ENCODE measurements at places on chromosomes 12 and 14.
A peak's percentile ranks its signal among the peaks of the same experiment; 100 is the strongest.

- no peak for DNase-seq
Observed at GRCh38 chr12:58588770-58589169, 331.5 kb downstream of the LRIG3 start.

GRCh38 chr12:103401421-103401820, 94.3 kb downstream of the C12orf42 start:
- no peak for DNase-seq

- DNase-seq: no peak
Observed at GRCh38 chr14:80005561-80005960, 205.7 kb downstream of the DIO2 start.

DNA sequence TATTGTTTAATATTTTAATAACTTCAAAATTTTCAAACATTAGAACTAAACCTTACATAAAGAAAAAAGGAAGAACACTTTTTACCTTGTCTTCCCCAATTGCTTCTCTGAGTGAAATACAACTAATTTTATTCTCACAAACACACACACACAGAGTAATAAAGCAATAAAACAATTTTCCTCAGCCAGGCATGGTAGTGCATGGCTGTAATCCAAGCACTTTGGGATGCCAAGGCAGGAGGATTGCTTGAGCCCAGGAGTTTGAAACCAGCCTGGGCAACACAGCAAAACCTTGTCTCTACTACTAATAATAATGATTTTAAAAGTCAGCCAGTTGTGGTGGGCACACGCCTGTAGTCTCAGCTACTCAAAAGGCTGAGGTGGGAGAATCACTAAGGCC, 13.1 kb downstream of the PPP1R12A start:
- DNase-seq: no peak

DNA sequence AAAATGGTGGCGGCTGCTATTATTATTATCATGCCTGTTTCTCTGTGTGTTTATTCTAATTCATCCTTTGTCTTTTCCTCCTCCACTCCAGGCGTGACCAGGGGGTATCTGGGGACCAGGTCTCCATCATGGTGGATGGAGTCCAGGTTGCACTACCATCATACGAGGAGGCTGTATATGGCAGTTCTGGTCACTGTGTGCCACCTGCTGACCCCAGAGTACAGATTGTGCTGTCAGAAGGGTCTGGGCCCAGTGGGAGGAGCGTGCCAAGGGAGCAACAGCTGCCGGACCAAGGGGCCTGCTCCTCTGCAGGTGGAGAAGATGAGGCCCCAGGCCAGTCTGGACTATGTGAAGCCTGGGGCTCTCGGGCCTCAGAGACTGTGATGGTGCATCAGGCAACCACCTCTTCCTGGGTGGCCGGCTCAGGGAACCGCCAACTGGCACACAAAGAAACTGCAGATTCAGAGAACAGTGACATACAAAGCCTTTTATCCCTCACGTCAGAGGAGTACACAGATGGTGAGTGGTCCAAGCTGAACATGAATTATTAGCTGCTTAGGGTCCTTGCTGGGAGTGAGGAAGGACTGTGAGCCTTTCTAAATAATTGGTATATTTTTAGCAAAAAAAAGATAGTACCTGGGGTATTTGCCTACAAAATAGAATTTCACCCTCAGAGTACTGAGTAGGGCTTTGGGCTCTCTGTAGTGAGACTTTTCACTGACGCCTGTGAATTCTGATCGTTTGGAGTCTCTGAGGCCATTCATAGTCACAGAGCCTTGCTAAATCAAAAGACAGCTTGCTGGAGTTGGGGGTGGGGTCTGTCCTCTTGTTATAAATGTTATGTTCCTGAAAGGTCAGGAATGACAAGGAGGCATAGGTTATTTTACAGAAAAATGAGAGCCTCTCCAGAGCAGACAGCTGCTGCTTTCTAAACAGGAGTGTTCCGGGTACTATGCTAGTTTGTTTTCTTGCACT, 58.1 kb upstream of the SRSF5 start:
- DNase-seq: peak; percentile 47

DNA sequence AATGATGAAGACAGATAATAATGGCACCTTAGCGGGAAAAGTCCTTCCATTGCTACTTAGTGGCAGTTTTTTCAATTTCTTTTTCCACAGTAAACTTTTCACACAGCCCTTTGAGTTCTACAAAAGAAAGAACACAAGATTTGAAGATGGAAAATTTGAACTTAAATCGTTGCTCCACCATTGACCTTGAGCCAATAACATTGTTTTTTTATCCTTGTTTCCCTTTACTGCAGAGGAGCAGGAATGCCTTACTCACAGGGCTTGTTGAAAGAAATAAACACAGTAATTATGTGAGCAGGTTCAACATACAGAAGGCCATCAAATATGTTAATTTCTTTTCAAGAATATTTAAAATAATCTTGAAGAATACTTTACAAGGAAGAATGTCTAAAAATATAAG, 181.5 kb upstream of the KRR1 start:
- no peak for DNase-seq

DNA sequence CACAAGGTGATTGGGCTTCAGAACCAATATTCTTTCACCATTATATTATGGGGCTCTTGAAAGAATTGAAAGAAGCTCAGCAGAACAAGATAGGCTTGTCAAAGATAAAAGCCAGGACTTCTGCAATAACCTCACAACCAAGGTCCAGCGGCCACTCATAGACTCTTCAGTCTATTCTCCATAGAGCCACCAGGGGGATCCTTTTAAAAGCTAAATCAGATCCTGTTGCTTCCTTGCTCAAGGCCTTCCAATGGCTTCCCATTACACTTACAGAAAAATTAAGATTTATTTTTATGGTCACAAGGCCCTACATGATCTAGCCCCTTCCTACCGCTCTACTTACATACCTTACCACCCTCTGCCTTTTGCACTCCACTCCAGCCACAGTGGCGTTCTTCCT, 169.6 kb downstream of the C12orf42 start:
- DNase-seq: no peak

DNA sequence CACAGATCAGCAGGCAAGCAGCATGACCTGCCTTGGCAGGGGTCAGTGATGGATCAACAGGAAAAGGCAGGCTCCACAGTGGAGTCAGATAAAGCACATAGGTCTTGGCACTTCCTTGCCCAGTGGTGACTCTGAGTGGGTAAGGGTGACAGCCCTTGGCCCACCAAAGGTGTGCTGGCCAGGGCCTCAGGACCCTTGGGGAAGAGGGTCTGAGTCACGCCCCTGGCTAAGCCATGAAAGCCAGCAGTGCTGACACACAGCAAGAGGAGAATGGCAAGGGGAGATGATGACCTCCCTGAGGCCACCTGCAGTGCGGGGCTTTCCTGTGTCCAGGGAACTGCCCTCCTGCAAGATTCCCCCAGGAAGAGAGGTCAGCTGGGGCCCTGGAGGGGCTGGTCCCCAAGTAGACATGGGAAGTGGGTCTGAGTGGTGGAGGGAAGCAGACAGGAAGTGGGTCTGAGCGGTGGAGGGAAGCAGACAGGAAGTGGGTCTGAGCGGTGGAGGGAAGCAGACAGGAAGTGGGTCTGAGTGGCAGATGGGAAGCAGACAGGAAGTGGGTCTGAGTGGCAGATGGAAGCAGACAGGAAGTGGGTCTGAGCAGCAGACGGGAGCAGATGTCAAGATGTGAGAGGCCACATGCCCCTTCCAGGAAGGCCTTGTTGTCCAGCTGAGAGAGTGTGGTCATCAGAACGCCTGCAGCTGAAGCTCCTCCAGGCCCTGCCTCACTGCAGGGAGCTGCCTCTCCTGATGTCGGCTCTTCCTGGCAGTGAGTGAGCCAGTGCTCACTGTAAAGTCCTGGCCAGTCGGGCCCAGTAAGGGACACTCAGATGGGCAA, 34.8 kb downstream of the DIO3 start:
- DNase-seq: no peak

- DNase-seq: no peak
Observed at GRCh38 chr12:105775343-105775742, 363.4 kb downstream of the NUAK1 start.

- DNase-seq: no peak
Observed at GRCh38 chr14:51439896-51440295, 199.8 kb downstream of the TMX1 start.

- no peak for DNase-seq
Observed at GRCh38 chr12:39538679-39539104, 80.9 kb downstream of the ABCD2 start.

- no peak for DNase-seq
Observed at GRCh38 chr12:52037248-52037861, 13.9 kb upstream of the NR4A1 start.

DNA sequence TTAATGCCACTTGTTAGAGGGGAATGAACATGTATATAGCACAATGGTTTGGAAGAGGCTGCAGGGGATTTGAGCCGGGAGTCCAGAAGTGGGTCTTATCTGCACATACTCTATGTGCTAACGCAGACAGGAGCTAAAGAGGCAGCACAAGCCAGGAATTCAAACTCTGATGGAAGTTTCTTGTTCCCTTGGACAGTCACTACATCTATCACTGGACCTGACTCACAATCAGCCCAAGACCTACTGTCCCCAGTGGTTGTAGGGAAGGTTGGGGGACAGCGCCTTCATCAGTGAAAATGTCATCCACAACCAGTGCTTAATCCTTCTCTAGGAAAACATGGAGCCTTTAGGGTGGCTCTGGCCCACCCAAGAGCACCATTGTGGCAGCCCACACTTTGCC, 107.8 kb downstream of the GCH1 start:
- no peak for DNase-seq

- no peak for DNase-seq
Observed at GRCh38 chr12:114998118-114998749, 314.3 kb upstream of the TBX3 start.

DNA sequence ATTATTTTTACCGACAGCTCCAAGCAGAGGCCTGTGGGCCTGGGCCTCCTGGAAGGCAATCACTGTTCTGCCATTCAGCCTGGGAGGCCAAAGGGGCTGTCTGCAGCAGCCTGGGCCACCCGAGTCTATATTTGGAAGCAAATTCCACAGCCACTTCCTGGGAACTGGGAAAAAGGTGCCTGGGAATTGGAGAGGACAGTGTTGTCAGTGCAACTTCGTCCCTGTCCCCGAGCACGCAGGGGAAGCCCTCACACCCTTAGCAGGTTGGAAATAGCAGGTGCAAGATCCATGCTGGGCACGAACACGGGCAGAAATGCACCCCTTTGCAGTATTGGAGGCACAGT, 9.6 kb upstream of the TBX5 start:
- DNase-seq: no peak

- peak; percentile 69 for DNase-seq
Observed at GRCh38 chr14:94036313-94037167, 10.4 kb downstream of the OTUB2 start.

GRCh38 chr14:52767058-52767833, 24.2 kb downstream of the GNPNAT1 start:
- DNase-seq: no peak

GRCh38 chr12:111066744-111067437, 146.5 kb upstream of the MYL2 start:
- peak; percentile 2 for DNase-seq

GRCh38 chr12:78799649-78800048, 64.9 kb upstream of the SYT1 start:
- no peak for DNase-seq

GRCh38 chr14:95467657-95468056, 48.8 kb downstream of the SYNE3 start:
- DNase-seq: no peak

Data from hematopoietic multipotent progenitor cell treated with erythropoietin and hydrocortisone succinate and interleukin-3 and kit ligand, for 15 days (in vitro differentiated cells).